ENCODE measurements at places on chromosomes 11 and 22.

GRCh38 chr11:11817957-11818356, 23.8 kb upstream of the USP47 start:
- no peak for DNase-seq

DNA sequence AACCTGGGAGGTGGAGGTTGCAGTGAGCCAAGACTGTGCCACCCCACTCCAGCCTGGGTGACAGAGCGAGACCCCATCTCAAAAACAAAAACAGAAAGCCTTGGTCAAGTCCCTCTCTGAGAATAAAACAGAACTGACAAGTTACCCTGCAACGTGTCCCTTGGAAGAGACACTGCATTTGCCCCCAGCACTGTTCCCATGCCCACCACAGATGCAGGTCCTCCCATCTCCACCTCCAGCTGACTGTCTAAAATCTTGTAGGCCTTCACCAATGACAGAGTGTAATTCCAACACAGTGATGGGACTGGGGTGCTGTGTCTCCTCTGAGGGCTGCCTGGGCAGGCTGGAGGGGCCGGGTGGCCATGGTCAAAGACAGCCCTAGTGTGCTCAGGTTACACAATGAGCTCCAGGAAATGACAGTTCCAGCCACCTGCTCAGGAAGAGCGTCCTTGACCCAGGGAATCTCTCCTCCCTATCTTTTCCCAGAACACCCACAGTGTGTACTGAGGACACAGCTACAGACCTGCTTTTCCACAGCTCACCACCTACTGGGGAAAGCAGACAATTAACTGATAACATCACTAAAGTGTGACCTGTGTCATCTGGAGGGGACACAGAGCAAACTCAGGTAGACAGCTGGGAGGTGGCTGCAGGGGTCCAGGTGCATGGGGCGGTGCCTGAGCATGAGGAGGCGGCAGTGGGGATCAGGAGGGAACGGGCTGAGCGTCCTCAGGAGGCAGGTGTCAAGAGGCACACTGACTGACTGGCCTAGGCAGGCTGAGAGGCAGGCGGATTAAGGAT, 56.4 kb downstream of the ARFGAP3 start:
- no peak for DNase-seq

DNA sequence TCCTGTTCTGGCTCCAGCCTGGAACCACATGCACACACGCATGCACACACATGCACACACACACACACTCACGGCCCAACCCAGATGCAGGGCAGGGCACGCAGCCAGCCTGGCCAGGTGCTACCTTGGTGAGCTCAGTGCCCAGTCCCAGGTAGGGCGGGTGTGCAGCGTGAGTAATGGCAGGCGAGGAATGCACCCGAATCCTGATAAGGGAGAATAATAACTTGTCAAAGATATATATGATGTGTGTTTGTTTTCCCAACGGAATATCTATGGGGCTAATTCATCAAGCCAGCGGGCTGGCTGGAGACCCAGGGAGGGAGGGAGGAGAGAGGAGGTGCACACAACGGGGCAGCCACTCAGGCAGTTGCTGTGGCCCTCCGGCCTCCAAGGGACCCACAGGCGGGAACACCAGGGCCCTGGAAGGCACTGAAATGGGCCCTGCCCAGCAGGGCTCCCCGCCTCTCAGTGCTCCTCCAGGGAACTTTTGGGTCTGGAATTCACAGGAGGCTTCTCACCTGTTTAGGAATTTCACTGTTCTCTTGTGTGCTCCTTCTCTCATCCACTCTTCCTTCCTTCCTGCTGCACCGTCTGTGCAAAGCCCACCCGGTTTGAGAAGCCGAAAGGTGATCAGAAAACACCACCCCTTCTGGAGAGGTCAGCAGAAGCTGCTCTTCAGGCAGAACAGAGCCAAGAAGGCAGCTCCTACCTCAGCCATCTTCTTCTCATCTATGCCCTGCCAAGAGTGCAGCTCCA, 79.0 kb downstream of the BUD13 start:
- DNase-seq = no peak

- DNase-seq = no peak
Observed at GRCh38 chr11:19633276-19633675, 79.4 kb upstream of the NAV2 start.

GRCh38 chr11:86517557-86517956, 142.9 kb downstream of the CCDC81 start:
- DNase-seq = no peak

DNA sequence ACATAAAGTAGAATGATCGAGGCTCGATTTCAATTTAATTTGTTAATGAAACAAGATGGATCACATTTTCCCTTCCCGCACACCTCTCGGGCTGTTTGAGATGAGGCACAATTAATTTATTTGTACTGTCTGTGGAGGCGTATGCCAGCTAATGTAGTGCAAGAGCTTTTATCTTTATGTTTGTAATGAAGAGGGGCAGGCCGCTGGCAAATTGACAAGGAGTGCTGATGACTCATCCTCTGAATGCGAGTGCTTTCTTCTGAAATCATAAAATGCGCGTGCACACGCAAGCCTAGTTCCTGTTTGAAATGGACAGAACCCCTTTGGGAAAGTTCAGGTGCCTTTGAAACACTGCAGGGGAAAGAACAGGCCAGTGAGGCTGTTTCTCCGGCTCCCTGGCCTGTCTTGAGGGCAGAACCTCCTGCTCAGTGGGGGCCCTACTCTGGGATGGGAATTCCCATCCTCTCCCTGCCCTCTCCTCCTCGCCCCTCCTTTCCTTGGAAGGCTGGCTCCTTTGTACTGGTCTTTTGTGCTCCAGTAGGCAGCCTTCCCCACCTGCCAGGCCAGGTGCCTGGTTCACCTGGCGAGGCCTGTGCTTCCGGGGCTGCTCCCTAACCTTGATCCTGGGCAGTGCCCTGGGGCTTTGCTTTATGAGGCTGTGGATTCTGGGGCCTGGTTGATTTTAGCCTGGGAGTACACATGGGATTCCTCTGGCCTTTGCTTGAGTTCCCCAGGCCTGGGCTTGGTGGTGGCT, 50.3 kb downstream of the TEAD1 start:
- no peak for DNase-seq

DNA sequence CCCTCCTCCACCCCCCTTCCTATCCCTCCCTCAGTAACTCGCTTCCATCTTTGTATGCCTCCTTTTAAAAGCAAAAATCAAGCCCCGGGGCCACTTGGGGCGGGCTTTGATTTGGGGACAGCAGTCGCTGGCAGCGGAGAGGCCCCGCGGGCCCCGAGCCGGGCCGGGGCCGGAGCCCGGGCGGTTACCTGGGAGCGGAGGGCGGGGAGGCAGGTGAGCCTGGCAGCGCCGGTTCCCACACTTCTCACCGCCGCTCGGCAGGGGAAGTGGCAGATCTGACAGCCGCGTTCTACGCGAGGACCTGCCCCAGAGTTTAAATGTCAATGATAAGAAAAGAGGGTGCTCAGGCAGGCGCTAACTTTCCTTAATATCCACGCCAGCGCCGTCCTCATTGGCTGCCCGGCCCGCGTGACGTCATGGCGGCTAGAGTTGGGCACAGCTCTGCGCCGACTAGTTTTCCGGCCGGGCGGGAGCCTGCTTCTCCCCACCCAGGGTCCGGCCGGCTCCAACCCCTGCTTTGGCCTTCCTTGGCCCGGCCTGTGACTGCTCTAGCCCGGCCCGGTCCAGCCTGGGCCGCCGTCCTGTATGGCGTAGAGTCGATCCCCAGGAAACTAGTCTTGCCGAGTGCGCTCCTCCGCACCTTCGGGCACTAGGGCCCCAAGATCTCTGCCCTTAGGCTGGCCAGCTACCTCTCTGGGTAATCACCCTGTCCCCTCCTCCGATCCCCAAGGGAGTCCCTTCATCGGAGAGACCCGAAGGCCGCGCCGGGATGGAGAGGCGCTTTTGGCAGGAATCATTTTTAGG, 6.7 kb upstream of the PAX6 start:
- DNase-seq = no peak

- no peak for DNase-seq
Observed at GRCh38 chr11:113168354-113169342, 145.7 kb upstream of the TTC12 start.

GRCh38 chr11:19907008-19907579, 194.5 kb downstream of the NAV2 start:
- no peak for DNase-seq

Measured in stimulated activated CD8-positive, alpha-beta memory T cell treated with anti-CD3 and anti-CD28 coated beads, Interleukin-4, amount 100 ng/mL, for 4 hours (primary cell).